ENCODE measurements at places on chromosomes 4 and X. TPM values are rescaled to one million over a fixed set of nuclear protein-coding genes. Genes with fewer than 3 reads are reported as not detected.
A peak's percentile ranks its signal among the peaks of the same experiment; 100 is the strongest.

- peak; percentile 57 for DNase-seq
Measured at GRCh38 chrX:23334848-23335599, at the start of gene PTCHD1. PTCHD1 (plus strand) TSS chrX:23334849; CDS start chrX:23334876, 27 bp downstream.

DNA sequence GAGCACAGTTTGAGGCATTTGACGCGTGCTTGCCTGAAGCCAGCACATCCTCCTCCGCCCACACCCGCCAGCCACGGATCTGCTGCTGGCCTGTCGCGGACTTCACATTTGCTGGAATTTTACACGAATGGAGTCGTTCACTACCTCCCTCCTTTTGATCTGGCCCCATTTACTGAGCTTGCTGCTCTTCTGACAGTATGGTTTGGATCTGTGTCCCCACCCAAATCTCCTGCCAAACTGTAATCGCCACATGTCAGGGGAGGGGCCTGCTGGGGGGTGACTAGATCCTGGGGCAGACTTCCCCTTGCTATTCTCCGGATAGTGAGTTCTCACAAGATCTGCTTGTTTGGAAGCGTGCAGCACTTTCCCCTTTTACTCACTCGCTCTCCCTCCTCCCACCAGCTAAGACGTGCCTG lies 19.9 kb upstream of the CPLX1 start:
- DNase-seq, result no peak

GRCh38 chrX:56783450-56783831 lies 54.4 kb downstream of the NBDY start:
- peak; percentile 43 for DNase-seq

The ETDA gene
- not detected for total RNA-seq

The RHOXF1 gene
- not detected for total RNA-seq

- no peak for DNase-seq
Measured at GRCh38 chr4:14392378-14392777, 609.9 kb upstream of the CPEB2 start.

GRCh38 chr4:111231281-111231680 lies 608.4 kb upstream of the PITX2 start:
- no peak for DNase-seq

The TNMD gene
- 1.7 TPM for total RNA-seq

The SERTM2 gene
- total RNA-seq, result 0.22 TPM

DNA sequence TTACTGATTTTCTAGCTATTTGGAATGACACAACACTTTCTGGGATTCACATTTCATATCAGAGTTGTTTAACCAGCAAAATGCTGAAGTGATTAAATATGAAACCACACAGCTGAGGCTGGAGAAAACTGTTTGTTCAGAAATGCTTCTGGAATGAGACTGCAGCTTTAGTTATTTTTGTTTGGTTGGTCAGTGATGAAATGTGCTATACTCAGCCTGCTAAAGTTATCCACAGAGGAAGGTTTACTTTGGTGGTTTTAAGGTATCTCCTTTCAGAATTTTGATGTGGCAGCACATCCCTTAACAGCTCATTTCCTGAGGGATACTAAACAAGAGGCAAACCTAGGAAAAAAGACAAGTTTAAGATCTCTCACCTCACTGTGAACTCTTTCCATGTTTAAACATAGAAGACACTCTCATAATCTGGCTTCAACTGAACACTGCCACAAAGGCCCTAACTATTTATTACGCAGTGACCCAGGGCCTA lies 106.6 kb upstream of the PDE5A start:
- no peak for DNase-seq

DNA sequence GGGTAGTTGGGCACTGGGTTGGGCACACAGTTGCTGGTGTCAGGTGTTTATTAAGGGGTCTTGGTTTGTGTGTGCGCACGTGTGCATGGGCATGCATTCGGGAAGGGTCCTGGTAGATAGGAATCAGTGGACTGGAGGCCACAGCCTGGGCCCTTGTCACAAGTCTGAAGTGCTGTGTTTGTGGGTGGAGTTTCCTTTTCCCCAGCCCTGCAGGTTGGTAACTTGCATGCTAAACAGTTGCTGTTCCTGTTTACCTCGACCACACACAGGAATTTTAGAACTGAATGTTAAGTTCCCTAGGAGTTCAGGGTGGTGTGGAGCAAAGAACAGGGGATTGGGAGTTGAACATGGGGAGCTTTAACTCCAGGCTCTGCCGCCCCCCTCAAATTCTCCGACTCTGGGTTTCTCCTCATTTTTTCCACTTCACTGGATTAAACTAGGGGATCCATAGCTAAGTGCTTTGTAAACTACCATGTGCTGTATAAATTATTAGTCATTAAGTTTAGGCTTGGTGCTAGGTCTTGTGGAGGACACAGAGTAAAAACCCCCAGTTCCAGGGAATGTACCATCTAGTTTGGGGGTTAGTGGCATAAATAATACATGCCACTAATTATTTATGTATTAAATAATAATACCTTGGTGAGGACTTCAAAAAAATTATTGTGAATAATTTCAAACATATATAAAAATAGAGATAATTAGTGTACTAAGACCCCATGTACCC lies 49.0 kb downstream of the STARD8 start:
- no peak for DNase-seq

DNA sequence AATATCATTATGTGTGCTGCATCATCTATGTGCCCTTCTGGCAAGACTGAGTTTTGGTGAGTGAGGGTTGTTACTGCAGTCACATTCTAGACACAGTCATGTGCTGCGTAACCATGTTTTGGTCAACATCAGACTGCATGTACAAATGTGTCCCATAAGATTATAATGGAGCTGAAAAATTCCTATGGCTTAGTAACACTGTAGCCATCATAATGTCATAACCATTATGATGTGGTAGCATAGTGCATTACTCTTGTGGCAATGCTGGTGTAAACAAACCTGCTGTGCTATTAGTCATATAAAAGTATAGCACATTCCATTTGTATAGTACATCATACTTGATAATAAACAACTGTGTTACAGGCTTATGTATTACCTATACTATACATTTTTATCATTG lies 198.1 kb upstream of the NUDT6 start:
- DNase-seq, result no peak

The GCNA gene
- 0.48 TPM for total RNA-seq

The DCAF4L1 gene
- total RNA-seq, result 0.07 TPM

DNA sequence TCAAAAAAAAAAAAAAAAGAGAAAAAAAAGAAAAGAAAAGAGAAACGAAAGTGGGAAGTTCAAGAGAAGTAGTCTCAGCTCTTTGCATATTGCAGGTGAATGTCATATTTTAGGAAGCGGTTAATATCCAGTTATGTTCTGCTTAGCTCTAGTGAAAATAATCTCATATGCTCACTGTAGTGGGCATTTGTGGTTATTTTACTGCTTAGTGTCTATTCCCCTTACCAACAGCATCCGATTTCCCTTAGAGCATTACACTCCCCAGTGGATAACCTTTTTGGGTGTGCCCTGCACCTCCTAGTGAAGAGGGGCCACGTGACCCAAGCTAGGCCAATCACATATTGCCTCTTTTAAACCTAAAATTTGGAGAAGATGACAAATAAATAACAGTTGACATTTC lies 111.2 kb upstream of the ZNF827 start:
- DNase-seq, result no peak

DNA sequence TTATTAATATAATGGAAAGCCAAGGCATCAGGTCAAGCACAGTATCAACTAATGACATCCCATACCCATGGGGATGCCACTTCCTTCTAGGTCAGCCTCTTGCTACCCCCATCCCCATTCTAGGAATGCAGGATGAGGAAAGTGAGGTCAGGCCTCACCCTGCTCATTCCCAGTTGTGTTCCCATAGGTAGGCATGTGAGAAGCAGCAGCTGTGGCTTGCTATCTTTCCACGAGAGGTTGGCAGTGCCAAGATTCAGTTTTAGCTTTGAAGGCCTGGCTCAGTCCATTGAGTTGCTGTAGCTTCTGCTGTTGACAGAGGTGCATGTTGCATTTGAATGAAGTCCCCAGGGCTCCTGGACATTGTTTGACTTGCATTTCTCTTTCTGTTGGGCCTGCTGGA lies 15.5 kb downstream of the LONRF3 start:
- DNase-seq, result no peak

DNA sequence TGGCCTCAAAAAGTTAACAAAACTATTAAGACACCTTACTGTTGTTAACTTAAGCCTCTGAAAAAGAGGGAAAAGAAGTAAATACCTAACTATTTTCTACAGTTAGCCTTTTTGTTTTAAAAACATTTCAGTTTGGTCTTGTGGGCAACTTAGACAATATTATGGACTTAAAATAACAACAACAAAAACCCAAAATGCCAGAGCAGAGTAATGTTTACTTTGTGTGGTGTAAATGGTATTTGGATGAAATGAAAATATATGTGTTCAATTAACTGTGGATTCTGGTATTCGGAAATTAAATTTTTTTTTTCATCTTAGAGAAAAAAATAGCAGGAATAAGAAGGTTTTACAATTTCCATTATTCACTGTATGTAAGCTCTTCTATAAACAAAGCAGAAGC lies 79.6 kb upstream of the NPNT start:
- DNase-seq, result no peak

DNA sequence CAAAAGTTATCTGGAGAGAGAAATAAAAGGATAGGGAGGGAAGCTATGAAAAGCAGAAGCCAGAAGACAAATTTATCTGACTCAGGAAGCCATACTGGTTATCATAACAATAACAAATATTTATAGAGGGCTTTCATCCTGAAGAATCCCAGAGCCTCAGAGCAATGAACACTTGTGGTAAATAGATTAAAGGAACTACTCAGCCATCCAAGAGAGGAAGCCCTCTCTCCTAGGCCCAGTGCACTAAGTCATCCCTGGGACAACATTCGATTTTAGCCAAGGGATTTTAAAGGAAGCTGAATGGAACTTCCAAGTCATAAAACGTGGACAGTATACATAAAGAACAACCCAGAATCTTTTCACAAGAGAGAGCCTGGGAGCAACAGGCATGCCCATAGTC lies 76.9 kb downstream of the COL4A6 start:
- DNase-seq, result no peak

The ADRA2C gene
- 8.6 TPM for total RNA-seq

The TMPRSS11B gene
- not detected for total RNA-seq

DNA sequence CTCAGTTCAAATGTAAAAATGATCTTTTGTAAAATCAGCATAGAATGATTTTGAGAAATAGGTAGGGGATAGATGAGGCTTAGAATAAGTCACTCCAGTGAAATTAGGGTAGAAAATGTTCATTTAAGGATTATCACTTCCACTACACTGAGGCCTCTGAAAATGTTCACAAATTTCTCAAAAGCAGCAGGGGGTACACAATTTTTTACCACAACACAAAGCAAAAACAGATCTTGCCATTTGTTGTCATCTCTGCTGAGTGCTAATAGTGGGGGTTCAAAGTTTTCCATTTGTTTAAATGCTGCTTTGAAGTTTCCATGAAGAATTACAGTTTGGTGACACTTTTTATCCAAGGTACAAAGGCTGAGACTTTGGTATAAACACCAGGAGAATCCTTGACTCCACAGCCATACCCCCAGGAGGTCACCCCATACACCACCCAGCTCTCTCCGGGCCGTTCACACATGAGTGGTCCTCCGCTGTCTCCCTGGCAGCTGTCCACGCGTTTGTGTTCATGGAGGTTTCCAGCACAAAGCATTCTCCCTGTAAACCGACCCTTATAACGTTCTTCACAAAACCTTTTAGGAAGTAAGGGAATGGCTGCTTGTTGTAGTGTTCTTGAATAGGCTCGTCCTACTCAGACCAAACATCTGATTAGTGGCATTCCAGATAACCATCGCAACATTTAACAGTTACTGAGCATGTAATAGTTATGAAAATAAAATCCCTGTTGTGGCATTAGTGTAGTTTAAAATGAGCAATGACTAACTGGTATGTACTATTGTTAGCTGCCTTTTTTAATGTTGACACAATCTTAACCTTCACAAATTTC lies 71.0 kb downstream of the PRSS12 start:
- peak; percentile 57 for DNase-seq

The RASSF6 gene
- total RNA-seq, result 0.22 TPM

- DNase-seq, result peak; percentile 82
Measured at GRCh38 chr4:7987148-7987989, 47.7 kb upstream of the AFAP1 start.

DNA sequence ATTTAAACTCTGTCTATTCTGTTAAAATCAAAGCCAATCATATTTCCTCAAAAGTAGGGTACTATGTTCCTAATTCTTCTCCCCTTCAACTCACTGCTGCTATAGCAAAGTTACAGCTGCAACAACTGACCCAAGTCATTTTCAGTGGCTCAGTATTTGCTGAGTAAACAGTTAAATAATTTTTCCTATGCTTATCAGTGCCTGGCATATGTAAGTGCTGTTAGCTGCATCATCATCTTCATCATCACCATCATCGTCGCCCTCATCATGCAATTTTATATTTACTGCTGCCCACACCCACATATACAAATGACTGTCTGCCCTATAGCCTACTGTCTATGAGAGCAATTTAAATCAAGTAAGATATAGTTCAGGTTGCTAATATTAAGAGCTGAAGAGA lies 21.9 kb downstream of the COQ2 start:
- DNase-seq, result no peak

The GABRQ gene
- total RNA-seq, result 3.8 TPM

DNA sequence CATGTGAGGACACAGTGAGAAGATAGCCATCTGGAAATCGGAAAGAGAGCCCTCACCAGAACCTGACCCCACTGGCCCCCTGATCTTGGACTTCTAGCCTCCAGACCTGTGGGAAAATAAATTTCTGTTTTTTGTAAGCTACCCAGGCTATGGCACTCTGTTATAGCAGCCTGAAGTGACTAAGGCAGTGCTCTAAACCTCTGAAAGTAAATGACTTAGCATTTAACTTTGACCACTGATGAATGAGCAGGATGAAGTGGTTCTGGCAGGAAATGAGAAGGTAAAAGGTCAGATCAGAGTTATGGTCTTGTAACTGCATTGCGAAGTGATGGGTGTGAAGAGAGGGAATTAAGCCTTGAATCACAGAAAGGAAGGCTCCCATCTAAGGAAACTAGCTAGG lies 17.0 kb downstream of the GPAT3 start:
- no peak for DNase-seq

DNA sequence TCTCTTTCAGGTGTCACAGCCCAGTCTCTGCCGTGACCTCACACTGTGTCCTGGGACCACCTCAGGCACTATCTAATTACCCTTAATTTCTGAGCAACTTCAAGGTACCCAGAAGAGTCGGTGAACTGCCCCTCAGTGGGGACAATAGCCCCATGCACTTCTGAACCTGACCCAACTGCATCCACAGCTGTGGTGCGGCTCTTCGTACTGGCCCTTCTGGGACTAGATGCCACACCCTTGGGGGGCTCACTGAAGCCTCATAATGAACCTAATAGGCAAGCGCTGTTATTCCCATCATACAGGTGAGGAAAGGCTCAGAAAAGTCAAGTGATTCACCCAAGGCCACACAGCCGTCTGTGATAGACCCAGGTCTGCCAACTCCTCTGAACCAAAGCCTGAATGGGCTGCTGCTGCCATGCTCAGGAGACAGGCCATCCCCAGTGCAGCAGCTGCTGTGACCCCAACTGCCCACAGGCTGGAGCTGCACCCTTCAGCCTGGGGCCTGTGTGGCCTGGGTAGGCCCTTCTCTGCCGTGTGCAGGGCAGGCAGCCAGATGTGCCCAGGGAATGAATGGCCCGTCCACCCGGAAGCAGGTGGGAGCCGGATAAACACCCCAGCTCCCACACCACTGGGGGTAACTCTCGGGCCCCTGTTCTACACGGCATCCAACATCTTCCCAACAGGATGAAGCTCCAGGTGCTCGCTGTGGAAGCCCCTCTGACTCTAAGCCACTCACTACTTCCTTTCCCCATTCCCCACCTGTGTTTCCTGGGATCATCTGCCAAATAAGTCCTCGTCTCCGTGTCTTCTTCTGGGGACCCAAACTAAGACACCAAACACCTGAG lies 35.9 kb downstream of the HMX1 start:
- peak; percentile 23 for DNase-seq

GRCh38 chr4:127203562-127204200 lies 429.1 kb upstream of the INTU start:
- DNase-seq, result no peak
